Tibial nerve (tissue), 4 donors: ENCODE measurements at places on chromosomes 6 and 20.

- no peak for DNase-seq
These were observed 1.5 kb downstream of the DLGAP4 start for GRCh38 chr20:36307412-36308325.

DNA sequence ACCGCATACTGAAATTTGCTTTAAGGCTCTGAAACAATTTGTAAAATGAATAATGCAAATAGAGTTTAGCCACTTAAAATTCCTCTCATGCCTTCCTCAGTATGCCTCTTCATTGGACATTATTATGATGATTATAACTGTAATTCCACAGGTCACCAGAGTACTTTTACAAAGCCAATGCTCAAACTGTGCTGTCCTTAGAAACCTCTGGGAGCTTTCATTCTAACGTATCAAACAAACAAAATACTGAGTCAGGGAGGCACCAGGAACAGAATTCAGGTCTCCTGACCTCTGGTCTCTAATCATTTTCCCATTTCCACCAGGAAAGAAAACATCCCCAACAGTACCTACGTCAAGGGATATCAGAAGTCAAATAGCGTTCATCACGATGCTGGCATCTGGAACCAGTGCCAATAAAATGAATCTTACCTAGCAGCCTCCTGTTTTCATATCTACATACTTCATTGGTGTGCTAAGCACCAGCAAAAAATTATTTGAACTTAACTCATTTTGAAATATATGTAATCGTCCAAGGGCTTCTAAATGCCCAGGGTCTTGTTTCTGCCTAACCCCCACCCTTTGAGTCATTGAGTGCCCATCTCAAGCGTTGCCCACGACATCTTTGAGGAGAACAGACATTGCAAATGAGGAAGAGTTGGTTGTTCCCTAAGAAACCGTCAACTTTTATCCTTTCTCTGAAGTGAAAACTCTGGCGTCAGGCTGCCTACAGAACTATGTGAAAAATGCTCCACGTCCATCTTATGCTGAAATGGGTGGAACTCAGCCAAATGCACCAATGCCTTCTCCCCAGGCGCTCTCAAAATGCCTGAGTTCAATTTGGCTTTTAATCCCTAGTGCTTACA lies 37.9 kb downstream of the NEDD9 start:
- DNase-seq = no peak

- no peak for DNase-seq
These were observed 10.1 kb downstream of the GSS start for GRCh38 chr20:34945315-34946077.

GRCh38 chr20:11826334-11826733 lies 91.4 kb upstream of the BTBD3 start:
- no peak for DNase-seq

- DNase-seq = no peak
These were observed 606.0 kb downstream of the HDGFL1 start for GRCh38 chr6:23175391-23175790.

DNA sequence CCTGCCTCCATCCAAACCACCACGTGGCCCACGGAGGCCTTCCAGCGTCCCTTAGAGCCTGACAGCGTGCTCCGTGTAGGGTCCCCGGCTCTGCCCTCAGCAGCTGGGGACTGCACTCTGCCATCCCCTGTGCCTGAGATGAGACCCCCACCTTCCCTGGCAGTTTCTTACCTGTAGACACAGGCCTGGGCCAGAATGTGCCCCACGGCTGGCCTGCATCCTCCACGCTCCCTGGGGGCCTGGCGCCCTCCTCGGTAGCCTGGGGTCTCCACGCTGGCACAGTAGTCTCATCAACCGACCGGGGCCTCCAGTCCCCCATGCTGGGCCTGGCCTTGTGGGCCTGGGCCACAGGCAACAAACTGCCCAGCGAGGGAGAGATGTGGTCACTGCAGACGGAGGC lies 9.6 kb downstream of the DACT2 start:
- DNase-seq = no peak

DNA sequence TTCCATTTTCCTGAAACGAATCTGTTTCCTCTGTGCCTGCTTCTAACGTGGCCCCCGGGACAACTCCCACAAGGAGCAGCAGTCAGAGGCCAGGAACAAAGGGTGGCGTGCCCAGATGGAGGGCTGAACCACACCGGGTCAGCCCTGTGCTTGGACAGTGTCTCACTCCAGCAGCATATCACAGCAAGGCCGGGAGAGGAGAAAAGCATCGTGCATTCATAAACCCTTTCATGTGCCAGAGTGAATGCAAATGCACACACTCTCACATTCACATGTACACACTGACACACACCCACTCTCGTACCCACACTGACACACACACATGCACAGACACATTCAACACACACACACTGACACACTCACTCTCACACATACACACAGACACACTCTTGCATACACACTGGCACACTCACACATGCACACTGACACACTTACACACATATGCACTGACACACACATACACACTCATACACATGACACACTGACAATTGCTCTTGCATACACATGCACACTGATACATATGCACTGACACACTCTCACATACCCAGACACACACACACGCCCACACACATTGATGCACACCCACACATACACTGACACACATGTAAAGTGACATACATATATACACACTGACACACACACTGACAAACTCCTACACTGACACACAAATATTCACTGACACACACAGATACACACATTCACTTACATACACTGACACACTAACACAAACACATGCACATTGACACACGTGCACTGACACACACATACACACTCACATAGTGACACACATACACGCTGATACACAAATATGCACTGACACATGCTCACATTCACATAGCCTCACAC lies 237.0 kb downstream of the LRFN2 start:
- no peak for DNase-seq

GRCh38 chr6:156420172-156420993 lies 356.8 kb upstream of the ARID1B start:
- no peak for DNase-seq

GRCh38 chr6:36961441-36962435 lies 7.2 kb downstream of the PI16 start:
- no peak for DNase-seq

- DNase-seq = no peak
These were observed 16.1 kb upstream of the HFE start for GRCh38 chr6:26071135-26071534.

DNA sequence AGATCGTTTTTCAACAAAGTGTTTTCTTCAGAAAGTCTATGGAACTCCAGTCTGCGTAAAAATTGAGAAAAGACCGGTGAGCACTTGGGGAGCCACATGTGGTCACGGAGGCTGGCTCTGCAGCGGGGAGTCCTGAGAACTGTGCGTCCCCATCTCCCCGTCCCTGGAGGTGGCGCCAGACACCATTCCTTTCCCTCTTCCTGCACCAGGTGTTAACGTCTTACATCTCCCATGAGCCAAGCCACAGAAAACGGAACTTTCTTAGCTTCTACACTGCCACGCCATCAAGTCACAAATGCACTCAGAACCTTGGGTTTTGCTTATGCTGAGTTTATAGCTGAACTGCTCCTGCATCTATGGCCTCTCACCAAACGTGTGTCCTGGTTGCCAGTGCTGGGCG lies 62.6 kb downstream of the GINS1 start:
- no peak for DNase-seq

DNA sequence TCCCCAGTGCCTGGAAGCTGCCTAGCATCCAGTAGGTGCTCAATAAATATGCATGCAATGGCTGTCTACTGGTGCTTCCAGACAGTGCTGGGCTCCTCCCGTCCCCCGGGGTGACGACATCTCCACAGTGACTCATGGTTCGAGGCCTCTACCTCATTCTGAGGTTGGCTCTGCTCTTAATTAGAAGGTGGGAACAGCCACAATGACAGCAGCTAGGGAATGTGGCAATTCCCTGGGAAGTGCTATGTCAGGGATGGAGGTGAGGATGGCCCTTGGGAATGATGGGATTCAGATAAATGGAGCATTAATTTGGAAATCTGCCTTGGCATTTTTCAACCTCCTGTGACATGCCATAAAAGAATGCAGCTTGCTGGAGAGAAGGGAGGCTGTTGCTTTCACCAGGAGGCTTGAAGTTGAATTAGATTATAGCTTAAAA lies 43.5 kb upstream of the NFATC2 start:
- DNase-seq = no peak

- no peak for DNase-seq
These were observed 24.7 kb downstream of the DACT2 start for GRCh38 chr6:168294901-168295300.

- no peak for DNase-seq
These were observed 729.0 kb downstream of the RFPL4B start for GRCh38 chr6:113076116-113076515.

- no peak for DNase-seq
These were observed 1.1 kb downstream of the MMP9 start for GRCh38 chr20:46009816-46010215.

DNA sequence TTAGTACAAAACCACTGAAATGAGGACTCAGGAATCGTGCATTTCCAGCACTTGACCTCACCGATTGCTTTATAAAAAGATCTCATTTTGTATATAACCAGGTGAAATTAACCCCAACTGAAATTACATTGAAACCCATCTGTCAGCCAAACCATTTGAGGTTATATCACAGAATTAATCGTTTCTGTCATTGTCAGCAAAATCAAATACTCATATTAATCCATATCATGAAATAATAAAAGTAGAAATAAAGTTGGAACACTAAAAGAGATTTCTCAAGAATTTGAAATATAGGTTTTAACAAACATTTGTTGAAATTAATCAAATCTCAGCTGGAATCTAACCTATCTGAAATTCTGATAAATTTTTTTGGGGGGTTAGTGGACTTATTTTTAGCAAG lies 23.7 kb downstream of the KHDRBS2 start:
- no peak for DNase-seq

DNA sequence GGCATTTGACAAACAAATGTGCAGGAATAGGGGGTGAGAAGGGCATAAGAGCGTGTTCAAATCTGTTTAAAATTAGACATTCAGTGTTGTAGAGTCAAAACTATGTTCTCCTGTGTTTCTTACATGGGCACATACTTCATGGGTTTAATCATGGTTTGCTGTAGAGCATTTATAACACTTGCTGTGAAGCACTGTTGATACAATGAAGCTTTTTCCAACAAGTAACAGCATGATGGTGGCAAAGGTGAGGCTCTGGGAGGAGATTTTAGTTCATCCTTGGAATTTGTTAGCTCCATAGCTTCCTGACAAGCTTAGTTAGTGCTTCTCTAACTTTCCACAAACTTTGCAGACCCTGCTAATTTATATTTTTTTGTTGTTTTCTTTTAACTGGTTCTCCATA lies 900.7 kb downstream of the TFAP2A start:
- no peak for DNase-seq

DNA sequence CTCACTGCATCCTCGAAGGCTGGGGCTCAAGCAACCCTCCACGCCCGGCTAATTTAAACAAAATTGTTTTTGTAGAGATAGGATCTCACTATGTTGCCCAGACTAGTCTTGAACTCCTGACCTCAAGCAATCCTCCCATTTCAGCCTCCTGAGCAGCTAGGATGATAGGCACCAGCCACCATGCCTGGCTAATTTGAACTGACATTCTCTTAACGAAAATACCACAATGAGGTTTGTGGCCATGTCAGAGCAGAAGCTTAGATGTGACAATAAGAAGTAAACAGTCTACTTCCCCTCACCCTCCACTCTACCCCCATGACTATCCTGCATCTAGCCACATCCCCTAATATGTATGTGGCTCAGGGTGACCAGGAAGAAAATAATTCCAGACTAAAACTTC lies 74.8 kb upstream of the PLCB4 start:
- DNase-seq = no peak

GRCh38 chr6:17656644-17657043 lies 50.1 kb downstream of the NUP153 start:
- no peak for DNase-seq

DNA sequence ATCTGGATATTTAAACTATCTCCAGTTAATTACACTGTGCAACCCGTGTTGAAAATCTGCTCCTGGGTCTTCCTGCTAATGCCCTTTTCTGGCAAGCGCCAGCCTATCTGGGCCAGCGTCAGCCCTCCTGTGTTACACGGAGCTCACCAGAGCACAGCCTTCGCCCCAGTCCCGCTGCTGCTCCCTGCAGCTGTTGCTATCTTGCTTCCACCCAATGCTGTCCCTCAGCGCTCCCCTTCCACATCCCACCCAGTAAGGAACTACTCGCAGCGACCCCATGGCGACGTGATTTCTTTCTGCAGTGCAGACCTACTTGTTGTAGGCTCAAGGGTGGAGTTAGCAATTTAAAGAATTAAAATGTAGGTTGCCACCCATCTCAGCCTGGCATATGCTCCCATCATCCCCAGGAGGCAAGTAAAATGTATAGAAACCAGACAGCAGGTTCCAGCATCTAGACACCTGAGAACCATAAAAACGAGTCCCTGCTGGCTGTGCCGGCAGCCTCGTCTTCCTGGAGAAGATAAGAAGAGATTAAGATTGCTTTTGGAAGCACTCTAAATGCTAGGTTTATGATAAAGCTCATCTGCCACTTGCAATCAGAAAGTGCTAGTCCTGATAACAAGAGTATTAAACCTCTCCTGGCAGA lies 254.3 kb upstream of the FOXQ1 start:
- no peak for DNase-seq

GRCh38 chr6:108361312-108361932 lies 66.6 kb downstream of the AFG1L start:
- no peak for DNase-seq

- DNase-seq = no peak
These were observed 47.7 kb downstream of the STAU1 start for GRCh38 chr20:49140411-49140810.

GRCh38 chr6:169702840-169703246 lies 917 bp downstream of the C6orf120 start:
- no peak for DNase-seq

DNA sequence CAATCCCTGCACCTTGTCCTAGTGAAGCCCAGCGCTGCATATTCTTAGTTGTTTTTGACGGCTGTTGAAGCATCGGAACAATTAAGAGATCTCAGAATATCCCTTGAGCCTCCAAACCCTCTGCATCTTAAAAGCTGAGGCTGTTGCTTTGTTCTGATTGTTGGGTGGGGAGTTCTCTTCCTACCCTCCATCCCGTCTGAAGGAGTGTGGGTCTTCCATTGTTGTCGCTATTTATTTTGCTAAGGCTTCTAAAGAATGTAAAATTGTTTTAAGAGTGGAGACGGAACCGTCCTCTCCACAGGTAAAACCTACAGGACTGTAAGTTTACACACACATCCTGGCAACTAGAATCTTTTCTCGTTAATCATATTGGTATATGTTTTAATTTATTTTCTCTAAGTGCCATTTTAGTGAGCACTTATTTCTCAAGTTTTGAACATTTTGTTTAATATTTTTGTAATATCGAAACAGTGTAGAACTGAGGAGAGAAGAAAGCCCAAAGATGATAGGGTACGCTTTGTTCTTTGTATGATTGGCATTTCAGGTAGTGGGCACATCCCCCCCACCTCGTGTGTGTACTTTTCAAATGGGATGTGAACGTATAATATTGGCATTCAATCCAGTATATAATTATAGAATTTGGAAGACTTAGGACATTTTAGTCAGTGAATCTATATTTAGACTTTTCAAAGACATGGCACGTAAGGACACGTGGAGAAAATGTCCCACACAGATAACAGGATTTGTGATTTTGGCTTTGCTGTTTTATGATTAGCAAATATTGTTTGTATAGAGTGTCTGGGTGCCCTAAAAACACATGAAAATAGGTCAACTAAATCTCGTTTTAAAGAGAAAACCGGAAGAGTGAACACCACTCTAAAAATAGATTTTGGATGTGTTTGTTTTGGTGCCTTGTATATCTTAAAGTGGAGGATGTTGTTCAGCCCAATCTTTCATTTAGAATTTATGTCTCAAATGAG lies 1.3 kb downstream of the RNF146 start:
- no peak for DNase-seq

GRCh38 chr6:52336919-52337561 lies 24.9 kb upstream of the PAQR8 start:
- DNase-seq = no peak

GRCh38 chr6:15522026-15522425 lies 140.8 kb downstream of the DTNBP1 start:
- no peak for DNase-seq
